Activated CD4-positive, alpha-beta T cell treated with anti-CD3 and anti-CD28 coated beads for 48 hours (primary cell): ENCODE measurements at places on chromosomes 6 and 20.
A peak's percentile ranks its signal among the peaks of the same experiment; 100 is the strongest.

GRCh38 chr6:11922901-11923300, 89.2 kb upstream of the HIVEP1 start:
- DNase-seq, result no peak

DNA sequence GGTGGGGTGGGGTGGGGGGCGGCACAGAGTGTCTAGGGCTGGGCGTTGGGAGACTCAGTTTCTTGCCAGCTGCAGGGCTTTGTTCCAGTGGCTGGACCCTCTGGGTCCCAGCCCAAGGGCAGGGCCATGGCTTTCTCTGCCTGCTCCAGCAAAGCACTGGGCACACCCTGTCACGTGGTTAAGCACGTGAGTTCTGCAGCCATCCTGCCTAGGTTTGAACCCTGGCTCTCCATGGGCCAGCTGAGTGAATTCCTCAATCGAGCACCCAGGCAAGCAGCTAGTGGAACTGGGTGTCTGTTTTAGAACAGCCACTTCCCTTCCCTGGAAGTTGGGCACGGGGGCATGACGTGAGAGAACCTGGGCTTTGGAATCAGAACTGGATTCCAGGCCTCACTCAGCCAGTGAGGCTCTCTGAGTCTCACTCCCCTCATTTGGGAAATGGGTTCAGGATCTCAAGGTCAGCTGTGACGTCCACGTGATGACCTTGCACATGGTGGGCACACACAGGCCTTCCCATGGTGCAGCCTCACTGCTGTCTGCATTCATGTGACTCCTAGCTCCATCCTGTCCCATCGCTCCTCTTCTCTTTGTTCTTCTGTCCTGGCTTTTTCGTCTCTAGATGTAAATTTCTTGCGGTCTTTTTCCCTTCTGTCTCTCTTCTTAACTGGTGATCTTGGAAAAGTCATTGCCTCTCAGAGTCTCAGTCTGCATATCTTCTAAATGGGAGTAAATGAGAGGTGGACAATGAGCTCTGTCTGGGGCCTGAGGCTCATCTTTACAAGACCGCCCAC, 45.9 kb downstream of the NOL4L start:
- peak; percentile 55 for DNase-seq

GRCh38 chr20:61126369-61127195, 125.5 kb upstream of the CDH4 start:
- DNase-seq, result no peak

DNA sequence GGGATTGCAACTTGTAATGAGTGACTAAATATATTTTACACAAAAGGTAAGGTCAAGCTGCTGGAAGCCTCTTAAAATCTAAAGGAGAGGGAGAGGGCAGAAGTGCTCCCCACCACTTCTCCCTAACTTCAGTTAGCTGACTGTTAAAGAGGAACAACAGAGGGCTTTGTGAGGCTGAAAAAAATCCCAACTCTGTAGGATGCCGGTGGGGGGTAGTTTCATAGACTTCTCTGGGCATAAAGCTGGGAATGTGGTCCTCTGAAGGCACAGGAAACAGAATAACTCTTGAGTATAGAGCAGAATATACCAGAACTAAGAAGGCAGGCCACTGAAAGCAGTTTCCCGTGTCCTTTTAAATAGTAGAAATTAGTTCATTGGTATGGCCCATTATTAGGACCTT, 71.6 kb downstream of the KIF6 start:
- DNase-seq, result no peak

DNA sequence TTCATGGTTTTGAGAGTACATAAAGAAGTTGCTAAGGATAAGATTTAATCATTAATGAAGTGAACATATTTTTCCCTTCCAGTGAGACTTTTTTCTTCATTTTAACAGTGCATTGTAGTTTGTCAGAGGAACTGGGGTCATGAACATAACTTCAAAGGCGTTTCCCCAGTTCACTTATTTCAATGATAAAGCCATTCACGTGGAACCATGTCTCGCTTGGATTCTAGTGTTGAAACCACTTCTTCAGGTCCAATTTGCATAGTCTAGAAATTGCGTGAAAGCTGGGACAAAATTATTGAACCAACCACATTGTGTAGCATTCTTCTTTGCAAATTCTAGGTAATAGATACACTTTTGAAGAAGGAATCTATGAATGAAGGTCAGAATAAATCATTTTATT, 197.0 kb downstream of the CLIC5 start:
- DNase-seq, result no peak

- peak; percentile 38 for DNase-seq
These were observed 98.4 kb upstream of the DUSP22 start for GRCh38 chr6:193773-194310.

DNA sequence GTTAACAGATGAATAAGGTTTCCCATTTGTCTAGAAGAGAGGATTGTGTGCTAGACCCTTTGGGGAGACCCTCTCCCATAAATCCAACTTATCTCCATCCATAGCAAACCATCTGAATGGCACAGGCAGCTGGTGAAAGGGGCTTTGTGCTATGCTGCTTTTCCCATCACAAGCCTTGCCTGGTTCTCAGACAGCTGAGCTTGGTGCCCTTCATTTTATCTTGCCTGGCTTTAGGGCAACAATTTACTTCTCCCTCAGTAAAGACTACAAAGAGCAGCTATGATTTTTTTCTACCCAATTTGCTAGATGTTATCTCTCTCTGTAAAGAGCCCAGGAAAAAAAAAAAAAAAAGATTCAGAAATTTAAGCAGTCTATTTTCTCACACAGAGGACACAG, 117.0 kb upstream of the COL21A1 start:
- no peak for DNase-seq

DNA sequence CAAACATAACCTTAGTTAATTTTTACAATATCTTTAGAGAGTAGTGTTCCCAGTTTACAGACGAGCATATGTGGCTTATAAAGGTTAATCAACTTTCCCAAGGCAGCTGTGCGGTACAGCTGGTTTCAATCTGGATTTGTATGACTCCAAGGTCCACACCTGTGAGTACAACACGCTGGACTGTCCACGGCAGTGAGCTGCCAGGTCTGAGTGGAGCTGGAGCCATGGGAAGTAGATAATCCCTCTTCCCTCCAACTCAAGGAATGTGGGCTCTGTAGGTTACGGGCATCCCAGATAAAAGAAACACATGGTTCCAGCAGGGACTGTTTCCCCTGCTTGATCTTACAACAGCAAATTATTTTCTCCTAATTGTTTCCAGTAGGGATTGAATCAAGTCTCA, 102.2 kb downstream of the SOD2 start:
- DNase-seq, result no peak

DNA sequence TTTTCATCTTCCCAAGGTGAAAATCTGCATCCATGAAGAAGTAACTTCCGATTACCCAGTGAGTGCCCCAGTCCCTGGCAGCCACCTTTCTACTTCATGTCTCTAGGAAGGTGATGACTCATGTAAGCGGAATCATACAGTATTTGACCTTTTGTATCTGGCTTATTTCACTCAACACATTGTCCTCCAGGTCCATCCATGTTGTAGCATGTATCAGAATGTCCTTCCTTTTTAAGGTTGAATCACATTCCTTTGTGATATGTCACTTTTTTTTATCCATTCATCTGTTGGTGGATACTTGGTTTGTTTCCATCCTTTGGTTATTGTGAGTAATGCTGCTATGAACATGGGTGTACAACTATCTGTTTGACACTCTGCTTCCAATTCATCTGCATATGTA, 176.3 kb upstream of the CDYL start:
- no peak for DNase-seq

DNA sequence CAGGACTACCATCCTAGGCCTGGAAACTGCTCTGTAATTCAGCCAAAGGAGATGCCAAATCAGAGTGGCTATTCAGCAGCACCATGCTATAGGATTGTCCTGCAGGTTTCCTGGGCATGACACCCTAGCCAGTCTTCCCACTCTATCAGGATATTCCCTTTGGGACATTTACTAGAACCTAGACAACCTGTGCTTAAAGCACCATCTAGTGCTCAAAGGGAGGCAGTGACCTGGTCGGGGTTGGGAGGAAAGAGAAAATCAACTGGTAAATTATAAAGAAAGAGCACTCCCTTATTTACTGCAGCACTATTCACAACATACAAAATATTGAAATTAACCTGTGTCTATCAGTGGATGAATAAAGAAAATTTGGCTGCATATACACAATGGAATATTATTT, 67.2 kb upstream of the SMLR1 start:
- no peak for DNase-seq

DNA sequence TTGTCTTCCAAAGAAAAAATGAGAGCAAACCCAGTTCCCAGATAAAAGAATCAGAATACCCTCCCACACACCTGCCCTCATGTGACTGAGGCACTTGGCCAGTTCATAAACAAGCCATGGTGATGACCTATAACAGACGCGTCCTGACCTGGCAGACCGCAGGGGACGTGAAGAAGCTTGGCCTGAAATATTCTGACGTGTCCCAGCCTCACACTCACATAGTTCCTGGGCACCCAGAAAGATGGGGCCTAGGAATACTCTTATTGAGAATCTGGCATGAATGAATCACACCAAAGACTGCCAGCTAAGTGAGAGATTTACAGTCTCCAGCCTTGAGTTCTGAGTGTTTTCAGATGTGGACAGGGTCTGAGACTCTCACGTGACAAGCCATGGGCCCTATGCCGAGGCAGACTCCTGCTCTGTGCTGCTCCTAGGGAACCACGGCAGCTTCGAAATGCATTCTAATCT, 17.2 kb upstream of the MAP3K4 start:
- no peak for DNase-seq

- DNase-seq, result no peak
These were observed 61.0 kb downstream of the FAM50B start for GRCh38 chr6:3910106-3910663.

DNA sequence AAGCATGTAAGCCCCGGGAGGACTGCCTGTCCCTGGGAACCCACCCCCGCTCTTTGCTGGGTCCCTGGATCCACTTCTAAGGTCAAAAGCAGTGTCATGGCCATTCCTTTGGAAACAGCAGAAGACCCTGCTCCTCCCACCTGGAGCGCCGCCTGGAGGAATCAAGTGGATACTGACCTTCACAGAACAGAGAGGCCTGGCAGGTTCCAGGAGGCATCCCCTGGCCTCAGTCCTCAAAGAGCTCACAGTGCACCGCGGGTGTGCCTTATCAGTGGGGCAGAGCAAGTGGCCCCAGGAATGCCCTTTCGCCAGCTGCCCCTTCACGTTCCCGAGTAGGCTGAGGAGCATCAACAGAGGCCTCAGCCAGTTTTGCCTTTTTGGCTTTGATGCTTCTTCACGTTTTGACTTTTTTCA, 11.1 kb upstream of the SLC4A11 start:
- no peak for DNase-seq

DNA sequence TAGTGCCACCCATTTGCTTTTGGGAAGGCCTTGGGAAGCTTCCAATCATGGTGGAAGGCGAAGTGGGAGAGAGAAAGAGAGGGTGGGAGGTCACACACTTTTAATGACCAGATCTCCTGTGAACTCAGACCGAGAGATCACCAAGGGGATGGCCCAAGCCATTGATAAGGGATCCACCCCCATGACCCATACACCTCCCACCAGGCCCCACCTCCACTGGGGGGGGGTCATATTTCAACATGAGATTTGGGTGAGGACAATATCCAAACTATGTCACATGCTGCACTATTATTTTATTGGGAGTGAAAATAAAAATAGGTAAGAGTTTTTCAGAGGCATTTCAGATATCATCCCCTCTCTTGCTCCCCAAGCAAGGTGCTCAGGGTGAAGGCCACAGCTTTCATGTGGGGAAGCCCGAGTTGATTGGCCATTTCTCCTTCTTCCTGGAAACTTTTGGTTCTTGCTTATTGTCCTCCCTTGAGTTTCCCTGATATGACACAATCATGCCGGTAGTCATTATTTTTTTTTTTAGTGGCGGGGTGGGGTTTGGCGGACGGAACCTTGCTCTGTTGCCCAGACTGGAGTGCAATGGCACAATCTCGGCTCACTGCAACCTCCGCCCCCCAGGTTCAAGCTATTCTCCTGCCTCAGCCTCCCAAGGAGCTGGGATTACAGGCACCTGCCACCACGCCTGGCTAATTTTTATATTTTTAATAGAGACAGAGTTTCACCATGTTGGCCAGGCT, 15.2 kb downstream of the GMPR start:
- DNase-seq, result no peak

- DNase-seq, result no peak
These were observed 91.7 kb upstream of the SOX4 start for GRCh38 chr6:21501815-21502214.

- no peak for DNase-seq
These were observed 160.7 kb downstream of the ZFAND3 start for GRCh38 chr6:37980222-37980595.

- no peak for DNase-seq
These were observed 49.2 kb downstream of the MRAP2 start for GRCh38 chr6:84082689-84083265.

DNA sequence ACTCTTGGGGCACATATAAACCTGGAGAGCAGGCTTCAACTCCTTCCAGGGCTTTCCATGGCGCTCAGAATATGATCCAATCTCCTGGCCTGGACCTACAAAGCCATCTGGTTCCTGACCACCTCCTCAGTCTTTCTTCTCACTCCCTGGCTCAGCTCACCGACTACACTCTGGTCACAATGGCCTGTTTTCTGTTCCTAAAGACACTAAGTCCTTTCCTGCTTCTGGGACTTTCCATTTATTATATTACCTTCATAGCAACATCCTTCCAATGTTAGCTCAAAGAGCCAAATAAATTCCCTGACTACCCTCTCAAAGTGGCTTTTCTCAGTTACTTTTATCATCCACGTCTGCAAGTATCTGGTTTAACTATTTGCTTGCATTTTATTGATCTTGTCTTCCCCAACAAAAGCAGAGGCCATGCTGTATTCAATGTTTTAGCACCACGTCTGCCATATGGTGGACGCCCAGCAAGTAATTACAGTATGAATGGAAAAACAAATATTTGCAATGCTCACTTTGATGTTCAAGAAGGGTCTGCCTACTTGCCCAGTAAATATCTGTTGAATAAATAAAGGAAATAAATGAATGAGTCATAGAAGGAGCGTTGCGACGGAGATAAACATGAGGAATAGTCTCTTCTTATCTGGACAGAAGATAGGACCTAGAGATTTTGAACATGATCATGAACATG, 328.4 kb downstream of the ESR1 start:
- no peak for DNase-seq

GRCh38 chr6:14641423-14642135, 524.0 kb downstream of the CD83 start:
- no peak for DNase-seq

DNA sequence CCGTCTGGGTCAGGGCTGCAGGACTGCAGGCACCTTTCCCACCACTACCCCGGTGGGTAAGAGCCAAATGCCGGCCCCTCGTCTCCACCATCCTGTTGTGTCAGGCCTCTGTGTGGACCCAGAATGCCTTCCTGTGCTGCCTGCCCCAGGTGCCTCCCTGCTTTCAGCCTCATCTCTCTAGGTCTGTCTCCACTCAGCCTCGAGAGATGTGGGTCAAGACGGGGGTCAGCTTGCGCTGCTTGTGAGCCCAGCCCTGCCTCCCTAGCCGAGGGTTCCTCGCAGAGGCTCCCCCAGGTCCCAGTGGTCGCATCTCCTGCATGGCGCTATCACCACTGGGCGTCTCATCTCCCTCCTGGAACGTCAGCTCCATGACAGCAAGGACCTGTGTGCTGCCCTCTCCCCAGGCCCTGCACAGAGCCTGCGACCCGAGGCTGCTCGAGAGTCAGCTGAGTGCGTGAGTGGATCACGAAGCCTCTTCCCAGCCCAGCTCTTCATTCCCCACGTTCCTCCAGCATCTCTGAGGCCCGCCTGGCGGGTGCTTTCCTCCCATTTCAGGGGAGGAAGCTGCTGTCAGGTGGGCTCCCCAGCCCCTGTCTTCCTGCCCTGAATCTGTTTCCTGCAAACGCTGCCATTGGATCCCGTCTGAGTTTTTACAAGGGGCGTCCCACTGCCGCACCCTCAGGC, 38.7 kb upstream of the ZBP1 start:
- DNase-seq, result no peak
